T-helper 9 cell (primary cell): ENCODE measurements at places on chromosomes 12 and 14.

GRCh38 chr12:51961834-51962233, 10.3 kb downstream of the ACVR1B start:
- no peak for DNase-seq

- no peak for DNase-seq
Measured at GRCh38 chr14:64612021-64612380, 62.2 kb downstream of the PPP1R36 start.

GRCh38 chr14:62015243-62015642, 253.0 kb downstream of the SNAPC1 start:
- DNase-seq = no peak

GRCh38 chr14:66081594-66082376, 404.4 kb upstream of the CCDC196 start:
- DNase-seq = no peak

DNA sequence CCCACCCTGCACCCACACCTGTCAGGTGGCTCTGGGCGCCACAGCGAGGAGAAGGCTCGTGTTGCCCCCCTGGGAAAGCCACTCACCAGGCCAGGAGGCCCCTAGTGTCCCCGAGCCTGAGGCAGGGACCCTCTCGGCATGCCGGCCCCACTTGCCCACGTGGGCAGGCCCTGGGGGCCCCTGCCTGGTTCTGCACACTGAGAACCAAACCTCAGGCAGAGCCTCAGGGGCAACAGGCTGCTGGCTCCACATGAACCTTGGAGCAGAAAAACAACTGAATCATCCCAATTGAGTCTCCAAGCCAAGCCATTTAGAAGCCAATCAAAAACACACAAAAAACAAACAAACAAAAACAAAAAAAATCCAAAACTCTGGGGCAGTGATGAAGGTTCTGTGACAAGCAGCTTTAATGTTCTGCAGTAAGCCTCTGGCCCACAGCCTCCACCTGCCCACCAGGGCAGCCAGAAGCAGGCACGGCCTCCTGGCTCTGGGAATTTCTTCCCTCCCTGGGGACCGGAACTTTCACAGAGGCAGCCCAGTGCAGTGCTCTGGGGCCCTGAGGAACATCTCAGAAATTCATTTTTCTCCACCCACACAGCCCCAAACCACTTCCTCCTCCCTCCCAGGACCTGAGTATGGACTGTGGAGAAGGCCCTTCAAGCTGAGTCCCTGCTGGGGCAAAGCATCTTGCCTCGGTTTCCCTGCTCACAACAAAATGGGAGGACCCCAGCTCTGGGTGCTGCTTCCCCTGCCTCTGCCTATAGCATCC, 90.2 kb downstream of the CHGA start:
- DNase-seq = no peak

- DNase-seq = no peak
Measured at GRCh38 chr12:48750769-48751356, 34.4 kb upstream of the CCNT1 start.

- DNase-seq = no peak
Measured at GRCh38 chr12:3453990-3454680, 36.9 kb upstream of the PRMT8 start.

DNA sequence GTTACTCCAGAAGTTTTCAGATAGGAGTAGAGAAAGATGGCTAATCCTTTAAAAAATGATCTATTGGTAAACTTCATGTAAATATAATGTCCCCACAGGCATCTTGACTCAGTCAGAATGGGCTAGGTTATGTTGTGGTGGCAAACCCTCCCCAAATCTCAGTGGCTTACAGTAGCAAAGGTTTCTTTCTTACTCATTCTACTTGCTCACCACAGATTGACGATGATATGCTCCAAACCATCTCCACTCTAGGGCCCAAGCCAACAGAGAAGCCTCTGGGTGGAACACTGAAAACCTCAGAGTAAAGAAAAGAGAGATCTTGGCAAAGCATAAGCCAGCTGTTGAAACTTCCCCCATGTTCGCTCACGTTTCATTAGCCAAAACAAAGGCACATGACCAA, 146.4 kb downstream of the EMP1 start:
- no peak for DNase-seq

DNA sequence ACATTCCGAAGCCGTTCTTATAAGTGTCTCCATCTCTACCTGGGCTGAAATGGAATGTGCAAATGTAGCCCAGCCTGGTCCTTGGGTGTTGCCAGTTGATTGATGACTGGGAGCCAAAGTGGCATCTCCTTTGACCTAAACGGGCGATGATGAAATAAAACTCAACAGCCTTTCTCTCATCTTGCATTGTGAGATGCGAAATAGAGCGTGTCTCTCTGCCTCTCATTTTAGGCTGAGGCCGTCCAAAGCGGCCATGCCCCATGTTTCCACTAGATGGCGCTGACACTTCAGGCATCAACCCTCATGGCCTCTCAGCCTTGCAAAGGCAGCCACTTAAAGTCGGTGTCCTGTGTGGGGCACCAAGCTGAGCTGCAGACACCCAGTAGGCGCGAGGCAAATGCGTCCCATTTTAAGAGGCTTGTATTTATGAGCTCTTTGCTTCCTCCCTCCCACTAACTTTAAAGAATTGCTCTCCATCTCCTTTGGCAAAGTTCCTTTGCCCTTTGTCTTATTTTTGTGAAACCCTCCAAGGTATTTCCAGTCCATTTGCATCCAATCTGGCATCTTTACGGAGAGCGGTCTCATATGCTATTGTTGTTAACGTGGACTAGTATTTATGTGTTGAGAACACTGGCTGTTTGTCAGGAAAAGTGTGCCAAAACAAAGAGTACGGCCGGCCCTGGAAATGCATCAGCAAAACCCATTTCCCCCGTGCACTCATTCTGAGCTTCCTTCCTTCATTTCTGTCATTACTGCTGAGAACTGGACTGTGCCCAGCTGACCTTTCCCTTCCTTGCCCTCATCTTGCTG, 25.0 kb downstream of the GPRC5A start:
- DNase-seq = peak; percentile 78

GRCh38 chr14:104111301-104112112, 26.0 kb downstream of the ASPG start:
- DNase-seq = no peak

GRCh38 chr14:103185051-103186029, 62.1 kb downstream of the TNFAIP2 start:
- DNase-seq = no peak

GRCh38 chr14:78448164-78449094, 278.3 kb downstream of the NRXN3 start:
- no peak for DNase-seq

DNA sequence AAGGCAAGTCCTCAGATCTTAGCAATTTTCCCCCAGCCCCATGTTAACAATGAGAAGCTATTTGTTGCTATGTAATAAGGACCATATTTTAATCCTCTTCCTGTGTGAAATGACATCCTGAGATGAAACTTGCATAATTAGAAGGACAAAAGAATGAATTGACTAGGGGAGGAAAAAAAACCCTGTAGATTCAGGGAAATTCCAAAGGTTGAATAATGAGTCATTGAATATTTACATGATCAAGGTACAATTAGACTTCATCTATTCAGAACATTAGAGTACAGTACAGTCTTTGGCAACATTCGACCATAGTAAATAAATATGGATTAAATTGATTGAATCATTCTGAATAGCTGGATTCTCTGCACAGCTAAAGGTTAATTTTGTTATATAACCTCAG, 9.4 kb downstream of the MYBPC1 start:
- DNase-seq = no peak

- DNase-seq = no peak
Measured at GRCh38 chr12:76622915-76623314, 63.3 kb upstream of the OSBPL8 start.

DNA sequence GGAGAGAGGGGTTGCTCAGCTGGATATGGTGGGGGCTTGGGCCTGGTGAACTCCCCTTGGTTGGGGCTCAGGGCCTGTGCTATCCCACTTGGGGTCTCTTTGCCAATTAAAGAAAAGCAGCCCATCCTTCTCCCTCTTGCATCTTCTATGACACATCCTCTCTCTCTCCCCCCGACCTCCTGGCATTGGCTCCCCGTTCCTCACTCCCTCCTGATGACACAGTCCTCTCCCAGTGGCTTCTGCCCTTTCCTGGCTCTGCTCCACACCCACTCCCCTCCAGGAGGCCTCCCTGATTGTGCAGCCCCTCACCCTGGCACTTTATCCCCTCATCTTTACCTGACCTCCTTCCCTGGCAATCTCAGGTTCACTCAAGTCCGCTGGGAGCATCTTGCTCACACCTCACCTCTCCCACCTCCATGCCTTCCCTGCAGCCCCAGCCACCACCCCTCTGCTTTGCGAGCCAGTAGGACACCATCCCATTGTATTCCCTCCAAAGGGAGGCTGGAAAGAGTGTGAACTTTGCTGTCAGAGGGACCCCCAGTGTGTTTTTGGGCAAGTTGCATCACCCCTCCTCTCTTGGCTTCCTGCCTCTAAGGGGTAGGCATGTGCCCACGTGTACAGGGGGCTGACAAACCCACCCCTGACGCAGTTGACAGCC, 10.7 kb downstream of the KRT80 start:
- no peak for DNase-seq

- DNase-seq = no peak
Measured at GRCh38 chr14:104632781-104633180, 28.2 kb upstream of the TMEM179 start.

DNA sequence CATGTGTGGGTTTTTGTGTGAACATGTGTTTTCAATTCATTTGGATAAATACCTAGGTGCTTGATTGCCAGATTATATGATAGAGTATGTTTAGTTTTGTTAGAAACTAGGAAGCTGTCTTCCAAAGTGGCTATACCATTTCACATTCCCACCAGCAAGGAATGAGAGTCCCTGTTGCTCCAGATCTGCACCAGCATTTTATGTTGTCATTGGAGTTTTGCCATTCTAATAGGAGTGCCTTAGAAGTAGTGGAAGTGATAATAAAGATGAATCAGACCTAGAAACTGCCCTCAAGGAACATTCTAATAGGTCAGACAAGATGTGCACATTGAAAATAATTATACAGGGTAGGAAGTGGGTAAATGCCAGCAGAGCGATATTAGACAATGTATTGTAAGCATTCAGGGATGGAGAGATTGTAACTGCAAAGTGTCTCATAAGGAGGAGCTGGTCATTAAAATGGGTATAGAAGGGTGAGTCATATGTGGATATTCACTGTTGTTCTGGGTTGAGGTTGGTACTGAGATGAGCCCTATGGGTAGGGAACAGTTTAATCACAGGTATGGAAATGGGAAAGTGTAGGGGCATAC, 71.4 kb downstream of the MNAT1 start:
- no peak for DNase-seq

DNA sequence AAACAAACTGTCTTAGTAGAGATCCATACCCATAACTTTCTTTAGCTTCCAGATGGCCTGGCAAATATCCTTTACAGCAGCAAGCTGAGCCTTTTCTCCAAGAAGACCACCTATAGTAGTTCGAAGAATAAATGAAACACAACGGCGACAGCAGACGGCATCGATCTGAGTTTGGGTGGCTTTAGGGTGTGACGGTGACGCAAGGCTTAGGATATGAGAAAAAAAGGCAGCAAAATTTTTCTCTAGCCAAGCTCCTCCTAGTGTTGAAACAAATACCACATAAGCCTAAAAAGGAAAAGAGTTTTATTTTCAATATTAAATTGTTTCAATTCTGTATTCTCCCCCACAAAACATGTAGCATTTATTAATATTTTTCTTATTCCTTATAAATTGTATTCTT, 33.3 kb downstream of the HEATR5A start:
- DNase-seq = no peak

GRCh38 chr12:80553316-80553715, 109.3 kb downstream of the PTPRQ start:
- DNase-seq = no peak

- no peak for DNase-seq
Measured at GRCh38 chr14:100714258-100714892, 12.3 kb upstream of the DLK1 start.

GRCh38 chr12:115401761-115402160, 717.8 kb upstream of the TBX3 start:
- DNase-seq = no peak

GRCh38 chr12:87119713-87120112, 863.5 kb upstream of the MGAT4C start:
- DNase-seq = no peak

GRCh38 chr12:128339631-128340030, 72.7 kb downstream of the TMEM132C start:
- DNase-seq = no peak

DNA sequence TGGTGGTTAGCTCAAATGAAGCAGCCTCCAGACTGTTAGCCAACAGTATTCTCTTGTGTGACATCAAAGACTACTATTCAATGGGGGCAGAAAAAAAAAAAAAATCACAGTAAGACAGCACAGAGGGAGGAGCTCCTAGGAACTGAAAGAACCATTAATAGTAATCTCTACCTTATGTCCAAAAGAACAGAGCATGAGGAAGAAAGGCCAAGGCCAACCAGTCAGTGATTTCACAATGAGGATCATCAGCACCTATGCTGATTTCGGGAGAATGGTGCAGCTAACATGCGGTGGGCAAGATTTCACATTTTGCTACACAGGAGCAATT, 66.3 kb upstream of the SOX5 start:
- no peak for DNase-seq

DNA sequence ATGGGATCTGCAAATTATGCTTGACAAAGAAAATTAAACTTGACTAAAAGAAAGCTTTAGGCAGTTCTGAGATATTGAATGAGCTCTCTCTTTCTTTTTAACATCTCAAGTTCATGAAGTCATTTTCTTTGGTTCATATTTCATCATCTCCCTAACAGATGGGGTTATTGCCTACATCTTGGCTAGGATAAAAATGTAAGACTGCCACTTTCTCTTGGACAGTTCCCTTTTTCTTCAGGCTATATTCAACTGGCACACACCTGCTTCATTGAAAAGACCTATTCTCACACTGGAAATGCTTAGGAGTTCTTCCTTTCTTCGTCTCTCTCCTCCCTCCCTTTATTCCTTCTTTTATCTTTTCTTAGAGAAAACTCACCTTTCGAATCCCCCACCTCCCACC, 355.9 kb upstream of the SEL1L start:
- no peak for DNase-seq

DNA sequence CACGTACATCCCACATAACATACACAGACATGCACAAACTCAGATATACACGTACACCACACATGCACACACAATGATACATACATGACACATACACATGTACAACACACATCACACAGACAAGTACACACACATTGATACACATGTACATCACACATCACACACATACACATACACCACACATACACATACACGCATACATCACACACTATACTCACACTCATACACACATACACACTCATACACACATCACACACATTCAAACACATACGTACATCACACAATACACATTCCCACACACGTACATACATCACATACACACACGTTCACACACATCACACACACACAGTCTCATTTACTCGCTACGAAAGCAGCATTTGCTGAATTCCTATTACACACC, 4.5 kb downstream of the ZNF605 start:
- DNase-seq = no peak
